ENCODE measurements at places on chromosomes 12 and 14.

GRCh38 chr12:33546004-33546403 lies 106.4 kb upstream of the SYT10 start:
- DNase-seq = no peak

DNA sequence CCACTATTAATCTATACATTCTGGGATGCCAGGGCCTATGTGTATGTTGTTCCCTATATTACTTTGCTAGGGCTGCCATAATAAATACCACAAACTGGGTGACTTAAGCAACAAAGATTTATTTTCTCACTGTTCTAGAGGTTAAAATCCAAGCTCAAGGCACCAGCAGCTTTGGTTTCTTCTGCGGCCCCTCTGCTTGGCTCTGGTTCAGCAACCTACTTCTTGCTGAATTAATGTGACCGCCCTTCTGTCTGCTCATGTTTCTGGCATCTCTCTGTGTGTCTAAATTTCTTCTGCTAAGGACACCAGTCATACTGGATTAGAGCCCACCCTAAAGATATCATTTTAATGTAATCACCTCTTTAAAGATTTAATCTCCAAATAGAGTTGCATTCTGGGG lies 84.7 kb downstream of the ZNF664 start:
- no peak for DNase-seq

- no peak for DNase-seq
Measured at GRCh38 chr12:30748147-30748546, 6.6 kb downstream of the CAPRIN2 start.

GRCh38 chr12:88753707-88754106 lies 173.4 kb upstream of the KITLG start:
- DNase-seq = no peak

GRCh38 chr14:95157048-95157326 lies 342 bp downstream of the DICER1 start:
- no peak for DNase-seq

DNA sequence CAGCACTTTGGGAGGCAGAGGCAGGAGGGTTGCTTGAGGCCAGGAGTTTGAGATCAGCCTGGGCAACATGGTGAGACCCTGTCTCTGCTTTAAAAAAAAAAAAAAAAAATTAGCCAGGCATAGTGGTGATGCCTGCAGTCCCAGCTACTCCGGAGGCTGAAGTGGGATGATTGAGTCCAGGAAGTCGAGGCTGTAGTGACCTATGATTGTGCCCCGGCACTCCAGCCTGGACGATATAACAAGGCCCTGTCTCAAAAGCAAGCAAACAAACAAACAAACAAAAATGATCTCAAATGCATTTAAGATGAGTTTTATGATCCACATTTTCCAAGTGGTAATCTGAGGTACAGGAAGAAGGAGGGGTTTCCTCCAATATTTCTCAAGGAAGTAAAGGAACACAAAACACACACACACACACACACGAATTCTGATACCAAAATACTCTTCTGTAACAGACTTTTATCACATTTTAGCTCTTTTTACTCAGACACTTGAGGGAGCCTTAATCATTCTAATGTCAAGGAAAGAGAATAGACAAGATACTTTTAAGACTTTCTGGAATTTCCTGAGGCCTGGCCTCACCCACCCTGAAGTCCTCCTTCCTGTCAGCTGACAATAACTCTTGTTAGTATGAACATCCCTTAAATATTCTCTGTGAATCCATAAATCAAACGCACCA lies 44.4 kb upstream of the CERS5 start:
- DNase-seq = no peak

DNA sequence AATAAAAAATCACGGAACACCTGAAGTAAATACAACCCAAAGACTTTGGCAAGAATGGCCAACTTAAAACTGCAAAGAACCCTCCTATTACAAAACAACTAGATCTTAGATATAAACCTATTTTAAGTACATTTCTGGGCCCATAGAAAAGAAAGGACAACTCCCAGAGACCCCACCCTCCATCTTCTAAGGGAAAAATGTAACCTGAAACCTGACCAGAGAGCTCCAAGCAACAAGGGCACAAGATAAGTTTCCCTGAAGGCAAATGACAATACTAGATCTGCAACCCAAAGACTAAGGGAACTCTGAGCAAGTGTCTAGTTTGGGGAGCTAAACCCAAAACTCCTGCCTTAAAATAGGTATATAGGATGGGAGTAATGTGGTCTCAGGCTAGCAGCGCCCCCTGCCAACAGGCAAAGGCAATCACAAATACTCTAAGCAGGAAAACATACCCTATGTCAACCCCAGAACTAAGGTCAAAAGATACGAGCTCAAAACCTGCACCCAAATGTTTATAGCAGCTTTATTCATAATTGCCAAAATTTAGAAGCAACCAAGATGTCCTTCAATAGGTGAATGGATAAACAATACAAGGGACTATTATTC lies 218.9 kb downstream of the ITPR2 start:
- DNase-seq = peak; percentile 3

- peak; percentile 90 for DNase-seq
Measured at GRCh38 chr12:6367969-6368892, 7.1 kb downstream of the SCNN1A start.

DNA sequence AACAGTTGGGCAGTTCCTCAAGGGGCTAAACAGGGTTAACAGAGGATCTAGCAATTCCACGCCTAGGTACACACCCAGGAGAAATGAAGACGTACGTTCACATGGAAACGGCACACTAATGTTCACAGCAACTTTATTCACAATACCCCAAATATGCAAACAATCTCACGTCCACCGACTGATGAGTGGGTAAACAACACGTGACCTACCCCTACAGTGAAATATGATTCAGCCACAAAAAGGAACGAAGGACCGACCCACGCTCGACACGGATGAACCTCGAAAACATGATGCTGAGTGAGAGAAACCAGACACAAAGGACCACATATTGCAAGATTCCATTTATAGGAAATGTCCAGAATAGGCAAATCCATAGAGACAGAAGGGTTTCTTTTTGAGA lies 112.7 kb downstream of the NCOR2 start:
- no peak for DNase-seq

GRCh38 chr12:68189821-68190242 lies 30.3 kb upstream of the IFNG start:
- no peak for DNase-seq

DNA sequence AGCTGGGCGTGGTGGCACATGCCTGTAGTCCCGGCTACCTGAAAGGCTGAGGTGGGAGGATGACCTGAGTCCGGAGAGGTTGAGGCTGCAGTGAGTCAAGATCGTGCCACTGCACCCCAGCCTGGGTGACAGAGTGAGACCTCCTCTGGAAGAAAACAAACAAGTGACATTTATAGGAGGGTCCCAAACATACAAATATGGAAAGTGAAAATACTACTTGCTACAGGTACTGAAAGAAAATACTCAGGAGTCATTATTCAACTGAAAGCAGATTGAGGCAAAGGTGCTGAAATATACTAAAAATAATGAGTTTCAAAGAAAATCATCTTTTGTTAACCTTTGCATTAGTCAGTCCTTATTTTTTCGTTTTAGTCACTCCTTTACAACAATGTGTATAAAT lies 53.5 kb downstream of the ETV6 start:
- no peak for DNase-seq

DNA sequence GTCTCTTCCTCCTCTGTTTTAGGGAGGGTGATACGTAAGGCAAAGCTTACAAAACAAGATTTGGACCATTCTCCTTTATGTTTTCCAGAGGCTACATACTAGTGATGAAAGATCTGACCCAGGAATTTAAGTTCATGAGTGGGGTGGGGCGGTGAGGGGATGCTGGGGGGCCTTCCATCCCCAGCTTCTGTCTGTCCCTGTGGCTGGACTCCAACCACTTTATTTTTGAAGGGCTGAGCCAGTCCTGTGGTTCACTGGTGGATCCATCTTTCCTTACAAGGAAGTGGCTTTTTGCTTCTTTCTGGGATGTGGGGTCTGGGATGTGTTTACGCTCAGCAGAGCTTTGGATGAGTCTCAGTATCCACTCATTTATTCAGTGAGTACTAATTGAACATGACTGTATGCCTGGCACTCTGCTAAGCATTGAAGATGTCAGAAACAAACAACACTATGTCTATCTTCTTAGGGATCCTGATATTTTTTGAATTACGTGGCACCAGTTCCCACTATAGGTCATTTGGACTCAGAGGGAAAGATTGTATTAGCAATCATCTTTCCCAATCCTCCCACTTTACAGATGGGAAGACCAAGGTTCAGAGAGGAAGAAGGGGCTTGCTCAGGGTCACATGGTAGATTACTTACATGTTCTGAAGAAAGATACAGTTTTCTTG lies 291.8 kb upstream of the TBX3 start:
- DNase-seq = no peak

GRCh38 chr14:60184905-60185555 lies 19.8 kb upstream of the DHRS7 start:
- DNase-seq = no peak

- no peak for DNase-seq
Measured at GRCh38 chr12:55039395-55040354, 19.9 kb downstream of the NEUROD4 start.

DNA sequence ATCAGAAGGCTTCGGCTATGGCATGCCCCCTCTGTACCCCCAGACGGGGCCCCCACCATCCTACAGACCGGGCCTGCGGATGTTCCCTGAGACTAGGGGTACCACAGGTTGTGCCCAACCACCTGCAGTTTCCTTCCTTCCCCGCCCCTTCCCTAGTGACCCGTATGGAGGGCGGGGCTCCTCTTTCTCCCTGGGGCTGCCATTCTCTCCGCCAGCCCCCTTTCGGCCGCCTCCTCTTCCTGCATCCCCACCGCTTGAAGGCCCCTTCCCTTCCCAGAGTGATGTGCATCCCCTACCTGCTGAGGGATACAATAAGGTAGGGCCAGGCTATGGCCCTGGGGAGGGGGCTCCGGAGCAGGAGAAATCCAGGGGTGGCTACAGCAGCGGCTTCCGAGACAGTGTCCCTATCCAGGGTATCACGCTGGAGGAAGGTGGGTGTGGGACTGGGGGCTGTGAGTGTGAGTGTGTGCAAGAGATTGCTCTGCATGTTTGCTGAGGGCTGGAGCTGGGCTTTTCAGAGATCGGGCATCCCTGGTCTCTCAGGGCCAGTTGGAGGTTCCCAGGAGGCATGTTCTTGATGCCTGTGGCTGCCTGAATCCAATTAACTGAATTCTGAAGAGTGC lies 8.6 kb downstream of the NFATC4 start:
- no peak for DNase-seq

DNA sequence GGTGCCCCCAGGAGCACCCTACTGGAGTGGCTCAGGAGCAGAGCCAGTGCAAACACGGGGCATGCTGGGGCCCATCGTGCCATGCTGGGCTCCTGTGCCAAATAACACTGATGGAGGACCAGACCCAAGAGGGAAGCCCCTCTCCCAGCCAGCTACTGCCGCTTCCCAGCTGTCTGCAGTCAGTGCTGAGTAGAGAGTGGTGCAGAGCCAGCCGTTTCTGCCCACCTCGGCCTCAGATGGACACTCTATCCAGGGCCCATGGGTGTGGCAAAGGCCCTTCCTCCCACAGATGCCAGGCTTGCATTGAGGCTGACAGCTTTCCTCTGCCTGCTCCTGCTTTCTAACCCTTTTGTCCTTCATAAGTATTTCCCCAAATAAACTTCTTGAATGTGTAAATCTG lies 13.2 kb downstream of the CLBA1 start:
- no peak for DNase-seq

GRCh38 chr14:52021957-52022600 lies 32.7 kb downstream of the RTRAF start:
- no peak for DNase-seq

DNA sequence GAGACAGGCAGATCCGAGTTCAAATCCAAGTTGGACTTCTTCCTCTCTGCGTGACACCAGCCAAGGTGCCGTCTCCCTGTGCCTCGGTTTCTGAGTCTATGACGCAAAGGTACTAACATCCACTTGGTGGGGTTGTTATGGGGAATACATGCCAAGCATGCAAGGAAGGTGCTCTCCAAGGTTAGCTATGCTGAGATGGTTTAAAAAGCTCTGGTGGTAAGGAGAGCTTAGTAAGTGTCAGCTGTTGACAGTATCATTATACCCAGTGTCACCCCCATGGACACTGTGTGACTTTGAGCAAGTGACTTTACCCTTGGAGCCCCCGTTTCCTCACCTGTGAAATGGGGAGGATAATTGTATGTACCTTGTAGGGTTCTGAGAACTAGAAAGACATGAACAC lies 22.2 kb downstream of the MMAB start:
- DNase-seq = no peak

DNA sequence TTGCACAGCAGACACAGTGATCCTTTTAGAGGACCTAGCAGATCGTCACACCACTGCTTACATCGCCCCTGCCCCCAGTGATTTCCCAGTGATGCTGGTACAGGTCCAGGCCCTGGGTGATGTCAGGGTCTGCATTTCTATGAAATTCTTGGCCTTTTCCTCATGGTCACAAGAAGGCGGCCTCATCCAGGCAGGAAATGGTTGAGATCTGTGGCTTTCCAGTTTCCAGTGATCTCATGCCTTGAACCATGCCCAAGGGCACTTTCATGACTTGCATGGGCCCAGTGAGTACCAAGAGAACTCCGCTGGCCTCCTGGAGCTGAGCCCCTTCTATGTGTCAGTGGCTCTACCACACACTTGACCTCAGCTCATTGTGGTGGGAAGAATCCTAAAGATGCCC lies 41.9 kb upstream of the BDKRB2 start:
- no peak for DNase-seq

GRCh38 chr12:126797525-126797924 lies 1469.4 kb upstream of the TMEM132C start:
- no peak for DNase-seq

- no peak for DNase-seq
Measured at GRCh38 chr14:99264691-99265450, 7.1 kb downstream of the BCL11B start.

- no peak for DNase-seq
Measured at GRCh38 chr12:39605996-39606395, 13.6 kb downstream of the ABCD2 start.

DNA sequence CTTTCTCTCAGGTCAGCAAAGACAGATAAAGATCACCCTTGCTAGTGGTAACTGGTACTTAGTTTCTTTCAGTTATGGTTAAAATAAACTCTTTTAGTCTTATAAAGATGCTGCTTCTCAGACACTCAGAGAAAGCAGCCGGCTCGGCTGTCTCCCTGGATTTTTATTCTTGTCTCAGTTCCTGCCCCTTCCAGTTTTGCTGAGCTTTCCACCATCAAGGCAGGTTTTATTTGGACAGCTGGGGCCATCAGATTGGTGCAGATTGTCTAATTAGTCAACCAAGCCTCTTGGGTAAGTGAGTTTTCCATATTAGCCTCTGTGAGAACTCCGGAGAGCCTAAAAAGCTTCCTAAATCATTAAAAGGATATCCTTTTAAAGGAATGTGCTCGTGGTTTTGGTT lies 130.8 kb upstream of the BMP4 start:
- DNase-seq = no peak

Measured in HL-60 (cell line).